ENCODE measurements at places on chromosomes 7 and 10.

DNA sequence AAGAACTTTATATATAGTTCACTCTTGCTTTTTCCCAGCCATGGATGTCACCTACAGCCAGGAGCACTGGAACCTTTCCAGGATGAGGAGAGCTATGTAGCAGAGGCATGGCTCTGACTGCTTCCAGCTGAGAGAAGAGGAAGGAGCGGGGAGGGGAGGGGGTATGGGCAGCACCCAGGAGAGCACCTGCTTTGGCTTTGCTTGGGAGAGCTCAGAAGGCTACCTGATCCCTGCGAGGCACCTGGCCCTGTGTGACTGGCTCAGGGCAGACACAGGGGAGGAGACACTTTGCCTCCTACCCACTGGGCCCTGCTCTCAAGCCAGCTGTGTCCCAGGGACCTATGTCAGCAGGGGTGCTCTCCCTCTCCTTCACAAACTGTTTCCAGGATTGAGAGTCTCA lies 67.1 kb downstream of the HK1 start:
- DNase-seq = no peak

- no peak for DNase-seq
Observed at GRCh38 chr10:11663763-11664555, 52.5 kb upstream of the USP6NL start.

- DNase-seq = no peak
Observed at GRCh38 chr7:91142743-91143142, 121.5 kb upstream of the FZD1 start.

GRCh38 chr7:92177362-92177761 lies 1.6 kb downstream of the LRRD1 start:
- no peak for DNase-seq

GRCh38 chr10:103473261-103473671 lies 5.8 kb downstream of the CALHM3 start:
- DNase-seq = no peak

DNA sequence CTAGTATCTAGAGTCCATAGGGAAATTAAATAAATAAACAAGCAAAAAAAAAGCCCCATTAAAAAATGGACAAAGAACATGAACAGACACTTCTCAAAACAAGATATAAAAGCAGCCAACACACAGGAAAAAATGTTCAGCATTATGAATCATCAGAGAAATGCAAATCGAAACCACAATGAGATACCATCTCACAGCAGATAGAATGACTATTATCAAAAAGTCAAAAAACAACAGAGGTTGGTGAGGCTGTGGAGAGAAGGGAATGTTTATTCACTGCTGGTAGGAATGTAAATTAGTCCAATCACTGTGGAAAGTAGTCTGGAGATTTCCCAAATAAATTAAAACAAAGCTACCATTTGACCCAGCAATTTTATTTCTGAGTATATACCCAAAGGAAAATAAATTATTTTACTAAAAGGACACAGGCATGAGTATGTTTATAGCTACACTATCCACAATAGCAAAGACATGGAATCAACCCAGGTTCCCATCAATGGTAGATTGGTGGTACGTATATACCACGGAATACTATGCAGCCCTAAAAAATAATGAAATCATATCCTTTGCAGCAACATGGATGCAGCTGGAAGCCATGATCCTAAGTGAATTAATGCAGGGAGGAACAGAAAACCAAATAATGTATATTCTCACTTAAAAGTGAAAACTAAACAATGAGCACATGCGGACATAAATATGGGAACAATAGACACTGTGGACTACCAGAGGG lies 366.5 kb upstream of the SEMA3C start:
- no peak for DNase-seq

- no peak for DNase-seq
Observed at GRCh38 chr7:19099924-19100323, 17.5 kb downstream of the TWIST1 start.

GRCh38 chr7:102432442-102433218 lies 745 bp upstream of the ORAI2 start:
- no peak for DNase-seq

DNA sequence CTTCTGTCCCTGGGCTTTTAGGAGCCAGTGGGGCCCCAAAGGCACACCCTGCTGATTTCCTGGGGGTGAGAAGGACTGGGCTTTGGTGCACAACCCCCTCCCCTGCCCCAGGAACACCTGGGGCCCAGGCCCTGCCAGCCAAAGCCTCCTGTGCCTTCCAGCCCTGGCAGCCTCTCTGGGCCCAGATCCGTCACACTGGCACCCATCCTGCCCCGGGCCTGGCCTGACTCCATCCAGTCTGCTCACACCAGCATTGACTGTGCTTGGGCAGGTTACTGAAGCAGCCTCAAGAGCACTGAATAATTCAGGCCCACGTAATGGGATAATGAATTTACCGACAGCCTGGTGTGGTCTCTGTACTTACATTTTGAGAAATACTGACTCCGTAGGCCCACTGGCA lies 12.0 kb upstream of the COMTD1 start:
- no peak for DNase-seq

DNA sequence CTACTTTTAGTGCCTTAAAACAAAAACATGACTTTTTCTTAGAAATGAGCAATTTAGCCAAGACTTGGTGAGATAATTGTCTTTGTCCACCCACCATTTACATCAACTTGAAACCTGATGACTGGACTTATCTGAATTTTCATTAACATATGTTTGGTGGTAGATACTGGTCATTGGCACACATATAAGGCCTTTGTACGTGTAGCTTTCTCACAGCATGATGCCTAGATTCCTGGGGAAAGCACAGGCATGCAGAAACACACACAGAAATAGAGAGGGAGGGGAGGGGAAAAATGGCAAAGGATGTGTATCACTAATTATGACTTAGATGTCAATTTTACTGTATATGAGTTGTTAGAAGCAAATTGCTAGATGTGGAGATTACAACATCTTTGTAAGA lies 488.4 kb downstream of the NXPH1 start:
- DNase-seq = no peak

DNA sequence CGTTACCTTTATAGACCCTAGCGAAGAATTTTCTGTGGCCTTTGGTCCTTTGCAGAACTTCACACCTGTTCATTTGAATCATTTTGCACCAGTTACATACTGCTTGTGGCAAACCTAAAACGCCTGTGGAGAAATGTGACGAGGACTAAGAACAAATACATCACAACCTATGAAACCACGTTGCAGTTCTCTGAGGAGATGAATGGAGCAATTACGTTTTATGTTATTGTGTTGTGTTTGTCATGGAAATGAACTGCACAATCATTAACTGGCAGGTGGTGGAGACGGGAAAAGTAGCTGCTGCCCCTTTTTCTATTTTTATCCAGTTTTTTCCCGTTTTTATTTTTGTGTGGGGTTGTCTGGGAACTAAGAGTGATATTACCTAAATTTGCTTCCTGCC lies 505.5 kb downstream of the SDK1 start:
- DNase-seq = no peak

DNA sequence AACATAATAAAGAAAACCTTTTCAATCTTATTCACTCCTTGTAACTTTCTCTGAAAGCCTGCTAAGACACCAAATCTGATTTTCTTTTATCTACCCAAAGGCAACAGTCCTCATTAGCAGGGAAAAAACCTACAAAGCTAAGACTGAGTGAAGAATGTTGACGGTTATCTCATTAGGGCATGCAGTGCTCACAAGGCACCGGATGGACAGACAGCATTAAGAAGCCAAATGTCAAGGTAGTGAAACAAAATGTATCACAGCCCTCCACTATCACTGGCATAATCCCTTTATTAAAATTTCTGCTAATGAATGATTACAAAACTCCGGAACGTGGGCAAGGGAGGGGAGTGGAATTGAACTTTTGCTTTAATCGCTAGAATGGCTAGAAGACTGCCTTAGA lies 442.8 kb downstream of the NEBL start:
- no peak for DNase-seq

DNA sequence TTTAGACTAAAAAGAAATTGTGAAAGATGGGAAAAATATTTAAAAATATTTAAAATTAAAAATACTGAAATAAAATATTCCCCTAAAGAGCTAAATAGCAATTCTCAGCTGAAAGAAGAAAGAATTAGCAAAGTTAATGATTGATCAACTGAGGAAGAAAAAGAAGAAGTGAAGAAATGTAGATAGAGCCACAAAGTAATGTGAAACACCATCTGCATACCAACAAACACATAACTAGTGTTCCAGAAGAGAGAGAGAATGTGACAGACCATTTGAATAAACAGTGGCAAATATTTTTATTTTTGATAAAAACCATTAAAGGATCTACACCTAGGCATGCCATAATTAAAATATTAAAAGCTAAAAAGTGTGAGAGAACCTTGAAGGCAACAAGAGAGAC lies 784.5 kb upstream of the ZWINT start:
- DNase-seq = no peak

DNA sequence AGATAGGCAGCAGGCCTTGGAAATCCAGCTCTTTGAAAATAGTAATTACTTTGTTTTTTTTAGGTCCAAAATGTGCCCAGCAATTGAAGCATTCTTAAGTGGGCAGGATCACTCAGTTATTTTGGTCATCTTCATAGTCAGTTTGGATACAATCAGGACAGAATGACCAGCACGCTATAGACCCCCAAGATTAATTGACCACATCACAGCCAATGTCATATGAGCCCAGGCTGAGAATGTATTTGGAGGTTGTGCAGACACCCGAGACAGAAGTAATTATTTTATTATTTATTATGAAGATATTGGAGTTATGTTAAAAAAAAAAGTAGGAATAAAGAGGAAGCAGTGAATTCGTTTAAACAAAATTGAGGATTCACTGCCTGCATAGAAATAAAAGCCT lies 93.3 kb upstream of the PFKP start:
- no peak for DNase-seq

- peak; percentile 67 for DNase-seq
Observed at GRCh38 chr10:10831085-10831484, 186.6 kb upstream of the CELF2 start.

DNA sequence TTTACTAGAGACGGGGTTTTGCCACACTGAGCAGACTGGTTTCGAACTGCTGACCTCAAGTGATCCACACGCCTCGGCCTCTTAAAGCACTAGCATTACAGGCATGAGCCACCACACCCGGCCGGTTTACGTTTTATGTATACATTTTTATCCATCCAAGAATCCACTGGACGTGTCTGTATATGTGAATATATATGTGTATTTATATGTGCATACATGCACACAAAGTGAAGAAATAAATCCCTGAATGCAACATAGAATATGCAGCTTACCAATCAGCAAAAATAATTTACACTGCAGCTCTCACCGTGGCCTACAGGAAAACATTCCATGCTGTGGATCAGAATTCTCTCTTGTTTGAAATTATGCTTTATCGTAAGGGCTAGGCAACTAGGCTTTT lies 23.3 kb downstream of the DCLRE1C start:
- no peak for DNase-seq

DNA sequence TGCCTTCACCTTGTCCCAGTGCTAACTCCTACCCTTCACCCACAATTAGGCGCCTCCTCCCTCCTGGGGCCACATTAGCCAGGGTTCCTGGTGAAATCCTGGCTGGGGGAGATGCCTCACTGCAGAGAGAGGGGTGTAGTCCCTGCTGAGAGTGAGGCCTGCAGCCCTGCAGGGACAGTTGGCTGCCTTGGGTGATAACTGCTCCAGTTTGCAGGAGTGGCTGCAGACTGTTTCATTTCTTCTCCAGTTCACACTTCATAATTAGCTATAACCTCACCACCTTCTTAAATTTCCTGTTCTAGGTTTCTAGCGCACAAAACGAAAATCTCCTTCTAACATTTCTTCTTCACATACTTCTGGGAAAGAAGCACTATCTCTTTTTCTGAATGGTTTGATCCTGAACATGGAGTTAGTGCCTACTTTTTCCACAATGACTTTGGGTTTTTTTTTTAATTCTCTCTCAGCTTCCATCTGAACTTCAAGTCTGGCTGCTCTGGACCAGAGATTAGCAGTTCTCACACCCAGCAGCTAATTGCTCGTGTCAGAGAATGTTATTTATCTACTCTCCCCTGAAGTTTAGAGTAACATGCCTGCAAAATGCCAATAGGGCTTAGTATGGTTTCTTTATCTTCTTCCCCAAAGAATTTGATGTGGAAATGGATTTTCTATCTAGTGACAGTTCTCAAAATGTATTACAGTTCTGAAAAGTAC lies 15.5 kb upstream of the JAZF1 start:
- no peak for DNase-seq

- DNase-seq = no peak
Observed at GRCh38 chr10:105675333-105675732, 1034.2 kb downstream of the SORCS3 start.

DNA sequence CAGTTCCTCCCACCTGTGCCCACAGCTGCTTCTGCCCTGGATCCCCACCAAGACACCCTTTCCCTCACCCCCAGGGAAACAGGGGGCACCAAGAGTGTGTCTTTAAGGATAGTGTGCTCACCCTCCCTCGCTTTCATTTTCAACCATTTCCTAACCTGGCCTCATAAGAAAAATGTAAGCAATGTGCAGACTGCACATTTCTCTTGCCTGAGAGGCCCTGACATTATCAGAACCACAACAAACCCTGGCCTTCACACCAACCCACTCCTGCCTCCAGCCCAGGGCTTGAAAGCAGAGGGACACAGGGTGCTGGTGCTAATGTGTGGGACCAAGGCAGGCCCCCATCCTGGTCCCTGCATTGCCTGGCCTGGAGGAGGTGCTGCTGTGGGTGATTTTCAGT lies 11.0 kb upstream of the IMPDH1 start:
- DNase-seq = no peak

GRCh38 chr7:14690075-14690474 lies 212.5 kb downstream of the DGKB start:
- DNase-seq = no peak

- DNase-seq = no peak
Observed at GRCh38 chr7:31747553-31747952, 60.5 kb downstream of the PPP1R17 start.

DNA sequence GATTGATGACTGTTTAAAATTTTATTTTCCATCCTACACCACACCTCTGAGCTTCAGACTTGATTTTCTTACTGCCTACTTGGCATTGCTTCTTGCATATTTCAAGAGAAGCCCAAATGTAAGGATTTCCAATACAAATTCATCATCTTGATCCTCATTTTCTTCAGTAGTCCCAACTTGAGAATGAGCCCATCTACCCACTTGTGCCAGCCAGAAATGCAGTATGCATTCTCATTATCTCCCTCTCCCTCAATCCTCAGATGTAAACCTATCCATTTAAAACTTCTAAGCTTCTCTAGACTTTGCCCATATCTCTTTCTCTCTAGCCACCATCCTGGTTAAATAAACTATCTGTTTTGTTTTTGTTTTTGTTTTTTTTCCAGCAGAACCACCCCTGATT lies 22.4 kb upstream of the EGFR start:
- no peak for DNase-seq
